Left ventricle myocardium inferior (tissue), 1 donor: ENCODE measurements at places on chromosomes 5 and 9.
A peak's percentile ranks its signal among the peaks of the same experiment; 100 is the strongest.

GRCh38 chr5:148833122-148833521 is 6.7 kb downstream of the ADRB2 start:
- DNase-seq = no peak
- H3K4me1 ChIP-seq = peaks cover 85% of the 10 kb centered on the region
- peak overlapping the region; percentile 30 for H3K4me3 ChIP-seq
- H3K36me3 ChIP-seq = no peaks in the 10 kb centered on the region
- H3K27me3 ChIP-seq = no peaks in the 10 kb centered on the region

GRCh38 chr9:111657051-111657450 is 4.4 kb upstream of the GNG10 start:
- H3K36me3 ChIP-seq = peaks cover 19% of the 10 kb centered on the region
- no peak overlapping the region for H3K4me3 ChIP-seq
- H3K27ac ChIP-seq = no peak overlapping the region
- no peak for DNase-seq
- H3K27me3 ChIP-seq = no peaks in the 10 kb centered on the region

GRCh38 chr9:78578072-78578471 is 281.1 kb downstream of the PSAT1 start:
- H3K36me3 ChIP-seq = no peaks in the 10 kb centered on the region
- H3K27me3 ChIP-seq = peaks cover under 1% of the 10 kb centered on the region
- H3K4me3 ChIP-seq = no peak overlapping the region
- no peaks in the 10 kb centered on the region for H3K4me1 ChIP-seq

- H3K27me3 ChIP-seq = no peaks in the 10 kb centered on the region
- no peaks in the 10 kb centered on the region for H3K36me3 ChIP-seq
- H3K4me1 ChIP-seq = no peaks in the 10 kb centered on the region
- no peak for DNase-seq
- no peak overlapping the region for H3K4me3 ChIP-seq
Observed at GRCh38 chr9:8188723-8189407, 389.3 kb upstream of the DMAC1 start.
